Activated CD4-positive, alpha-beta T cell treated with anti-CD3 and anti-CD28 coated beads, Interleukin-2, amount 50 U/mL, for 4 hours (primary cell): ENCODE measurements at places on chromosomes 2 and 18.

DNA sequence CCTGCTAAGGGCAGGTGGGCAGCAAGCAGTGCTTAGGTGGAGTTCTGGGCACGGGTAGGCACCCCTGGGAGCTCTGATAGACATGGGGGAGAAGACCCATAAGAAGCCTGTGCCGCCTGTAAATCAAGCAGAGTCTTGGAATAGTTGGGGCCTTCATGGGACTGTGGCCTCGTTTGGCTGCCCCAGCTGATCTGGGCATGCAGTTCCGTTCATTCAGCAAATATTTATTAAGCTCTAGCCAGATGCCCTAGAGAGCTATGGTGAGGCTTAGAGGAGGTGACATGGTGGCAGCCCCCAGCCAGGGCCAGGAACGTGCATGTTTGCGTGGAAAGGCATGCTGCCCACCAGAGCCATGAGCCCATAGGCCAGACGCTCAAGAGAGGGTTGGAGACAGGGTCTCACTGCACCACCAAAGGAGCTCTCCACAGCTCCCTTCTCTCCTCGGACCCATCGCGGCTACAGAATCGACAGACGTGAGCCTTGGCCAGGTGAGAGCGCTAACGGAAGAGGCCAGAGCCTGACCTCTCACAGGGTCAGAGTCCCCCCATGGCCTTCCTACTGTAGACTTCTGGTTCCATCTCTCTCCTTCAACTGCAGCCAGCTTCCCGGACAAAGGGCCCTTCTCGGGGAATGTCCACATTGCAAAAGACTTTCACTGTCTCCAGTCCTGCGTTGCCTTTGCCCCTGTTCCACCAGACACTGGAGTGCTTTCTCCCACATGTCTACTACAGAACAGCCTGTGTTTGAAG is 135.7 kb downstream of the INHBB start:
- DNase-seq = no peak

- DNase-seq = no peak
These were observed 27.9 kb downstream of the IWS1 start for GRCh38 chr2:127498386-127498785.

DNA sequence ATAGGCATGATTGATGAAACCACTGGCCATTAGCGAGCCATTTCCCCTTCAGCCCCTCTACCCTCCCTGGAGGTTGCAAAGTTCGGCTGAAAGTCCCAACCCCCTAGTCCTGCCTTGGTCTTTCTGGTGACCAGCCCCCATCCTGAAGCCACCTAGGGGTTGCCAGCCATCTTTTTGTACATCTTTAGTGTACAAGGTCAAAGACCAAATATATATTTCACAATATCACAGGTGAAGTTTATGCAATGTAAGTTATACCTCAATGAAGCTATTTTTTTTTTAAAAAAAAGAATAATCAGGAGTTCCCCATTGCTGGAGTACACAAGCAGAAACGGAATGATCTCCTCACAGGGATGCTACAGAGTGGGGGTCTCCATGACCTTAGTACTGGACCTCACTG is 31.3 kb downstream of the OSBPL1A start:
- DNase-seq = no peak

DNA sequence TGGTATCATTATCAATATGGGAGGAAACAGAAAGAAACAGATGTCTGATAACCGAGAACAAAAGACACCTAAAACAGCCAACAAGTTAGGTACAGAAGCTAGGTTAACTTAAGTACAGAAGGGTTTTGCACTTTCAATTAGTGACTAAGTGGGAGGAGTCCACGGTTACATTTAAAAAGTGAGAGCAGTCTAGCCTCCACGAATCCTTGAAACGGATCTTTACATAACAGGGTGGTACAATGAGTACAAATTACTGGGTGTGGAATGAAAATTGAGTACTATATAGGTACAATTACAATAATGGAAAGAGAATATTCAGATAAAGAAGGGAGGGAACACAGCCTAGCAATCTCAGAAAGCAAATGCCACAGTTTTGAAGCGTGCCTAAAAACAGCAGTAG is 76.6 kb downstream of the TLK1 start:
- DNase-seq = no peak

DNA sequence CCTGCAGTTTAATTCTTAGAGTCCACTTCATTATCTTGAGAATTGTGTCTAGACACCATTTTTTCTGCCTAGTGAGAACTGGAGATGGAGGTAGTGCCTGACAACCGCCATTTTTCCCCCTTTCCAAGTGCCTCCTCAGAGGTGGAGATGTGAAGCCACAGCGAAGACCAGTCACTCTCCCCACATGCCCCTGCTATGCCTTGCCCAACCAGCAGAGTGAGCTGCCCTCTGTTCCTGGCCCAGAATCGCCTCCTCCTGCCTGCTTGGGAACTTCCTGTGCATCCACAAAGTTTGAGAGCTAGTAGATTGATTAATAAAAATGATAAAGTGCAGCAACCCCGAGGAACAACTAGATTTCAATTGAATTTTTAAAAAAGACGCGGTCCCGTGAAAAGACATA is 123.3 kb downstream of the CLIP4 start:
- DNase-seq = no peak

- no peak for DNase-seq
These were observed 64.3 kb downstream of the NFATC1 start for GRCh38 chr18:79459946-79460480.

GRCh38 chr2:222130855-222131254 is 167.9 kb downstream of the PAX3 start:
- no peak for DNase-seq

- no peak for DNase-seq
These were observed 63.8 kb downstream of the PIK3C3 start for GRCh38 chr18:42018831-42019230.

GRCh38 chr2:109270505-109271312 is 141.7 kb downstream of the SH3RF3 start:
- DNase-seq = no peak

- DNase-seq = no peak
These were observed 6.0 kb upstream of the ALPP start for GRCh38 chr2:232372231-232373208.

- no peak for DNase-seq
These were observed 21.7 kb upstream of the POLI start for GRCh38 chr18:54247511-54248175.

GRCh38 chr2:62706721-62707521 is 1.4 kb downstream of the EHBP1 start:
- DNase-seq = no peak

GRCh38 chr18:39571511-39571910 is 2005.9 kb upstream of the CELF4 start:
- DNase-seq = no peak

DNA sequence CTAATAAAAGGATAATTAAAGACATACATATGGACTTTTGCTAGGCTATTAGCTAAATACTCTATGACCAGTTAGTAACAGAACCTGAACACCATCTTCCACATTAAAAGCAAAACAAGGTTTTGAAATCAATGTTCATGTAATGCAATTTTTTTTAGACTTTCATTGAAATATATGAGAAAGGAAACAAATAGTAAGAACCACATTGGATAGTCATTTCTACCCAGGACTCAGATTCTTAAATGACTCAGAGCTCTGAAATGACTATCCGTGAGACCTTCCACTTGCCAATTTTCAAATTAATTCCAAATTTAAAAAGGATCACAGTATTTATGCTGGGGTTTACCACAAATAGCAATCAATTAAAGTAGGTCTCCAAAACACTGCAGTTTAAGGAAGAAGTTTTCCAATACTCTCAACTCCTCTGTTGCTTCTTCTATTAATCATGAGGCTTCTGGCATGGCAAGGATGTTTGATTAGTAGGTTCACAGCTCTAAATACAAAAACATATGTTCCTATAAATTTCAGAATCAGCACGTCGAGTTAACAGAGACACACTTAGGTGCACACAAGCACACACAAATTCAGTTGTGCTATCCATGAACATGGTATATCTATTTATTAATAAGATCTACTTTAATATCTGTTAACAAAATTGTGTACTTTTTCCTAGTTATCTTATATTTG is 841.0 kb downstream of the RNF144A start:
- no peak for DNase-seq

- DNase-seq = no peak
These were observed 230.5 kb downstream of the PIK3C3 start for GRCh38 chr18:42185486-42185885.

GRCh38 chr2:53314718-53315117 is 452.9 kb upstream of the CHAC2 start:
- no peak for DNase-seq

- DNase-seq = no peak
These were observed 74.5 kb downstream of the DTNB start for GRCh38 chr2:25598911-25599310.

DNA sequence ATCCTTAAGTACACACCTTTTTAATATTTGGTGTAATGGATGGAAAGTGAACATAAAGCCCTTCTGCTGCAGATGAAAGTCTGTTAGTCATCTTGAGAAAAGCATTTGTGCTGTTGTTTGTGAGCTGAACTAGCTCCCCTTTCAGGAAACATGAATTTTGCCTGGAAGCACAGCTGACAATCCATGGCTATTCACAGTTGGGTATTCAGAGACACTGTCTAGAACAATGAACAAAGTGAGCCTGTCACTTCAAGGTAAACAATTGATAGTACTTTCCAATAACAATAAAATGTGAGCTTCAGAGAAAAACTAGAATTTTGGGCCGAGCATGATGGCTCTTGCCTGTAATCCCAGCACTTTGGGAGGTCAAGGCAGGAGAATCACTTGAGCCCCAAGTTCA is 6.8 kb upstream of the EFHD1 start:
- DNase-seq = no peak

GRCh38 chr2:98219152-98219551 is 127.1 kb upstream of the CNGA3 start:
- no peak for DNase-seq
